ENCODE measurements at places on chromosomes 11 and 22.

DNA sequence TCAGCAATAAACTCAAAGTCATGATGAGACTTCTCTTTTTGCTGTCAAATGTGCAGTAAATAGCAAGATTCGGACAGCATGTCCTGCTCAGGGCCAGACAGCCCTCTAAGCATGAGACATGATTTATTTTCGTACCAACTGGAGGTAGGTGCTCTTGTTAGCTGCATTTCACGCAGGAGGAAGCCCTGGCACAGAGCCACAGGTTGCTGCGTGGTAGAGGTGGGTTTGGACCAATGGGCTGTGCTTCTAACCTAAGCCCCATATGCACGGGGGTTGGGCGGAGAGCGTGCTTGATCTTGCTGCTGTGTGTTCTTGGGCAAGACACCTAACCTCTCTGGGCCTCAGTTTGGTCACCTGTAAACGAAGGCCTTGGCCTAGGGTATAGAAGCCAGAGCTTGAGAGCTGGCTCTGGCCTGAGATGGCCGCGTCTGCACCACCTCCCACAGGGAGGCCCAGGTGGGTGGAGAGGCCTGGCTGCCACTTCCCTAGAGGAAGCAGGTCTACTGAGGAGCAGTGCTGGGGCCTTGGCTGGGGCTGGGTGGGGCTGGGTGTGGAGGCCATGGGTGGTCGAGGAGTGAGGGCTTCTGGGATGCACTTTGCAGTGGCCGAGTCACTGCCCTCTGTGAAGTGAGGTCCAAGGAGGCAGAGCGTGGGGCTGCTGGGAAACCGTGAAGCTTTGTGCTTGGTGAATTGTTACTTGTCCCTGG is 38.5 kb upstream of the GRAMD4 start:
- no peak for DNase-seq

DNA sequence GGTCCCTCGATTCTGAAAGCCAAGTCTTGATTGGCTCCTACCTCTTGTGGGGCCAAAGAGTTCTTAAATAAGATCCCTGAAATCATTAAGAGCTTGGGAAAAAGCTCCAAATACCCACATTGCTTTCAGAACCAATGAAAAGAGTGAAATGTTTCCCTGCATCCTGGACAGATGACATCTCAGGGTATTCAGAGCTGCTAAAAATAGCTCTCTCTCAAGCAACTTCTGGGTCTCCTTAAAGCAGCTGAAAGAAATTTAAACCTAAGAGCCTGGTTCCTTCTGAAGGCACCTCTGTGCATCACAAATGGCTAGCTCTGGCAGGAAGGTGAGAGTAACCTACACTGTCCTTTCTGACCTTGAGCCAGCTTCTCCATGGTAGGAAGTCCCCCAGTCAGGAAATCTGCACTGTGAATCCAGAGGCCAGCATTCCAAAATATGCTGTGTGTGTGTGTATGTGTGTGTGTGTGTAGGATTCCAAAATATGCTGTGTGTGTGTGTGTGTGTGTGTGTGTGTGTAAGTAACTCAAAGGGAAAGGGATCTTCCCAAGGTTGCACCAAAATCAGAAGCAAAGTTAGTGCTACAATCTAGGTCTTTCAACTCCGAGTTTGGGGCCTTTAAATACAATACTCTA is 50.1 kb downstream of the RELT start:
- DNase-seq, result no peak

GRCh38 chr11:133654630-133655212 is 122.4 kb upstream of the OPCML start:
- no peak for DNase-seq

GRCh38 chr11:59336931-59337330 is 21.8 kb upstream of the OR5AN1 start:
- DNase-seq, result no peak

DNA sequence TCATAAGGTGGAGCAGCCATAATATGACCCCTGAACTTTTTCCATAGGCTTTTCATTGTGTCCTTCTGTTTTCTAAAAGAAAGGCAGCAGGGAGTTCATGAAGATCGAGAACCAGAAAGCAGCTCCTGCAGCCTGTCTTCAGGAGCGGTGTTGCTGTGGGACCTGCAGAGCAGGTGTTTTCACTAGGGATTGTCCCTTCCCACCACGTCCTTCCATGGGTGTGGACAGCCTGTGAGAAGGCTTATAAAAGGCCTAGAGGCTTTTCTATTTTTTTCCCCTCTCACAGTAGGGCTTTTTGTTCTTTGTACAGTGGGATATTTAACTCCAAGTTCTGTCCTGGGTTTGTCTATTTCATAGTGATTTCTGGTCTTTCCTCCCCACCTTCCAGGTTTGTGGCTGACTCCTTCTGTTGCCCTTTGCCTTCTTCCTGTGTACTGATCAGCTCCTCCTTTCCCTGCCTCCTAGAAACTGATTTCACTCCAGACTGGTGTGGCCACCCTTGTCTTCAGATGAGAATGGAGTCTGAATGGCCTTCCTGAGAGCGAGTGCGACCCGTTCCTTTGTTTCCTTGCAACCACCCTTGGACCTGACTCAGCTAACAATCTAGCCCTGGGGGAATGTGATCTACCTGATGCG is 10.1 kb downstream of the MRPL16 start:
- DNase-seq, result no peak

DNA sequence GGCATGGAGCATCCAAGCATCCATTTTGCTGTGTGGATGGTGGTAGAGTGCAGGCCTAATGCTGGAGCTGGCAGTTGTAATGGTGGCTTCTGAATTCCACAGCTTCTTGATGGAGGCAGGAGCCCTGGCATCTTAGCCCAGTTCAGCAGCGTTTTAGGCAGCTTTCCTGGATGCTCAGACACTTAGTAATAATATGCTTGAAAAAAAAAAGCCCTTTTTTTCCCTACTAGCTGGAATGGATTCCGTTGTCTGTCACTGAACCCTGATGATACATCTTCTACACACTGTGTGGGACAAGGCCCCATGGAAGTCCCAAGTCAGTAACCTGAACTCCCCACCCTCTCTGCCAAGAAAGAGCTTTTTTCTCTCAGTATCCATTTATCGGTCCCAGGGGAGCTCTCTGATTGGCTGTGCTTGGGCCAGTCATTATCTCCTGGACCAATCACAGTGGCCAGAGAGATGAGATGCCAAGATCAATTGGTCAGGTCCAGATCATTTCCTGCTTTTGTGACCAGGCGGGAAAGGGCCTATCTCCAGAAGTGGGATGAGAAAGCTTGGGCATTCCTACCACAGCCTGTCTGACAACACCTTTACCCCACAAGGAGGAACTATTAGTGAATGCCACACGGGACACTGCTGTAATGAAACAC is 34.2 kb downstream of the MCM5 start:
- DNase-seq, result no peak

- no peak for DNase-seq
Observed at GRCh38 chr22:17888855-17889254, 114.6 kb upstream of the BID start.

DNA sequence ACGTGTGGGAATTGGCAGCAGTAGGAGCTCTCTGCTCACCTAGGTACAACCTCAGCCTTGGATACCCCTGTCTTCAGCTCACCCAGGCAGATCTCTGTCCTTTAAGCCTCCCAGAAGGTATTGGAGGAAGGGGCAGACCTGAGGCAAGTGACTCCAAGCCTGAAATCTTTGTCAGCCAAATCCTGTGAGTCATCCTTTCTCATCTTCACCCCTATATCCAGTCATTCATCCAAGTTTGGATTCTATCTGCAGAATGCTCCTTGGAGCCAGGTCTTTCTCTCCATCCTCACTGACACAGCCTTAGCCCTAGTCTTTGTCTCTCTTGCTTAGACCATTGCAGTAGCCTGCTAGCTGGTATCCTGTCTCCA is 10.4 kb upstream of the THY1 start:
- DNase-seq, result no peak

GRCh38 chr11:92698742-92699141 is 270.7 kb upstream of the MTNR1B start:
- no peak for DNase-seq

DNA sequence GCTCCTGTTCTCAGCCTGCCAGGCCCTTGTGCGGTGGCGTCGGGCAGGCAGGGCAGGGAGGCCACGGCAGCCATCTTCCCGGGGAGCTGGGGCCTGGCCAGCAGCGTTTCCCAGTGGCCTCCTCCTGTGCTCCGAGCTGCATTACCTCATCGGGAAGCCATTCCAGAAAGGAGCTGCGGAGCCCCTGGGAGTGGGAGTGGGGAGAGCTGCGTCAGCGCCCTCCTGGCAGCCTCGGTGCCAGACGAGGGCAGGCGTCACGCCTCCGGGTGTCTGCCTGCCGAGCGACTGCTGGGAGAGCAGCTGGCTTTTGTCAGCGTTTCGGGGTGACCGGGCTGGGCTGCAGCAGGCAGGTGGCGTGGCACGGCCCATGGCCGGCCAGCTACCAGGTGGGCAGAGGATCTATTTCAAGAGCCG is 30.9 kb upstream of the WNT7B start:
- peak; percentile 96 for DNase-seq

DNA sequence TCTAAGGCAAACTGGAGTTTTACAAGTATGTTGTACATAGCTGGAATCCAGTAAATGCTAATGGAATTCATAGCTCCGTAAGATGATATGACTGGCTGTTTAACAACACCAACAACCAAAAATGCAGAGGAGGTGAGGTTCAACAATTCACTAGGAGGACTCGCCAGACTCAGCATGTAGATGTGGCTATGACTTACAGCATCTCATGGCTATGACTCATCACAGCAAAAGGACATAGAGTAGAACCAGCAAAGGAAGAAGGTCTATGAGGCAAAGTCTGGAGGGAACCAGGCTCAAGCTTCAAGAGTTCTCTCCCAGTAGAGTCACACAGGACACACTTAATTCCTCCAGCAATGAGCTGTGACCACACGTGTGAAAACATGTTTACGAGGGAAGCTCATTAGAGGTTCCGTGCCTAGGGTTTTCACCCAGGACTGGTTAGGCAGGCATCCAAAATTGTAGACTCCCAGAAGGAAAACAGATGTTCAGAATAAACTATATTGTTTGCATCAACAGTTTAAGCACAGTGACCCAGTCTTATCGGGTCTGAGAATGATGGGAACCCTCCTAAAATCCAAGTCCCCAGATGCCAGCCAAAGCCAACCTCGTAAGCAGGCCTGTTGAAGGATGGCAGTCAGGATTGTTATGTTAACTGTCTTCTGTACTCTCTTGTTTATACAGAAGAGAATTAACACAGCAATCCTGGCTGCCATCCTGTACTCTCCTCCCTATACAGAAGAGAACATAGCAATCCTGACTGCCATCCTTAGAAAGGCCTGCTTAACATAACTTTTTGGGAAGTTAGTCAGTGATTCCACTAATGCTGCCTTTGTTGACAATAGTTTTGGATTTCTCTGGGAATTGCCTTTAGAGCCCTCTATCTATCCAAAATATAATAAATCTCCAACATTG is 116.6 kb downstream of the LARGE1 start:
- no peak for DNase-seq

GRCh38 chr11:92087725-92088537 is 136.7 kb upstream of the FAT3 start:
- DNase-seq, result no peak

GRCh38 chr11:44229098-44229497 is 80.8 kb downstream of the ALX4 start:
- DNase-seq, result no peak

All from coronary artery (tissue), 2 donors.